GM20000 (cell line): ENCODE measurements at places on chromosomes 1 and 21.

DNA sequence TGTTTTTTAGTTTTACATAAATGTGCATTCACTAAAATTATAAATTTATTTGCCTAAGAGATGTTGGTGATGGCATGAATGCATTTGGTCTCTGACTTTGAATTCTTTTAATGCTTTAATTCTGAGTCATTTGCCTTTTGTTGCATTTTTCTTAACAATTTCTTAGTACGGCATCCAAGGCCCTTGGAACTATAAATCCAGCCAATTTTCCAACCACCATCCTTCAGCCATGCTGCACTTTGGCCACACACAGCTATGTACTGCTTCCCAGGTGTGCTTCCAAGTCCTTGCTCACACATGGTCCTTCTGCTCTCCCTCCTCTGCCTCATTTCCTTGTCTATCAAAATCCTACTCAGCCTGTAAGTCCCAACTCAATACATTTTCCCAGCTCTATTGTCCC lies 161.0 kb downstream of the DHRS3 start:
- DNase-seq, result no peak

- DNase-seq, result no peak
Observed at GRCh38 chr1:162902416-162902815, 41.4 kb upstream of the CCDC190 start.

DNA sequence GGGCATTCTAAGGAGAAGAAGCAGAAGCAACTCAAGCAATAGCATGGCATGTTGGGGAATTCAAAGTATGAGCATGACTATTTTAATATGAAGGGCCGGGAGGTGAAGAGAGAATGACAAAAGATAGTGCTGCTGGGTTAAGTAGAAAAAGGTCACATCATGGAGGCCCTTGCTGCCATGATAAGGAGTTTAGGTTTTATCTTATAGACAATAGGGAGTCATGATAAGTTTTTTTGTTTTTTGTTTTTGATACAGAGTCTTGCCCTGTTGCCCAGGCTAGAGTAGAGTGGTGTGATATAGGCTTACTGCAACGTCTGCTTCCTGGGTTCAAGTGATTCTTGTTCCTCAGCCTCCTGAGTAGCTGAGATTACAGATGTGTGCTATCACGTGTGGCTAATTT lies 3.1 kb downstream of the BNIPL start:
- DNase-seq, result no peak

DNA sequence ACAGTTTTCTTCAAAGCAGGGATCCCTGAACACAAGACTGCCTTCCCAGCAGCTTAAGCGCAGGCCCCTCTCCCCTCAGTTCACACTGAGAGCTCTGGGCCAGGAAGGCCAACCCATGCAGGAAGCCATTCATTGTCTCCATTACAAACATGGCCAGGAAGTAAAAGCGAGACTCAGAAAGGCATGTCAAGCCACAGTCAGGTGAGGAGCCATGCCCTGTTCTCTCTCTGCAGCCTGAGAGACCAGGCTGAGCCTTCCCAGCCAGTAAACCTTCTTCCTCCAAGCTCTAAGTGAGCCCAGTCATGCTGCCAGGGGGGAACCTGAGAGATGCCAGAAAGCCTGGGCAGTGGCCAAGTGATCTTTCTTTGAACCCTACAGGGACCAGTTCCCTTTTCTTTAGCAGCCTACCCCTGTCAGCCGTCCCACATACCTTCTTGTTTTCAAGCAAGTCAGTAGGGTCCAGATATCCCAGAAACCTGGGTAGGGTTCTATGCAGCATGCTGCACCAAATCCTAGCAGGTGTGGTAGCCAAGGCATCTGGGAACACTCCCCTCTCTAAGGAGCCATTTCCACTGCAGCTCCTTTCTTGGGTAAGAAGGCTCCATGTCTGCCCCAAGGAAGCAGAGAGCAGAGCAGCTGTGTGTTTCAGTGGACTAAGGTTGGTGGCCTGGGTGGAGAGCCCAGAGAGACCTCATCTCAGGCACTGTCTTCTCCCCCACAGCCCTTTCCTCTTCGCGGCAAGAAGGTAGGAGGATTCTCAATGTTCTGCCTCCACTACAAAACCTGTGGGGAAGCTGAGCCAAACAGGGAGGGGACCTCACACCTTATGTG lies 977 bp downstream of the TRAF3IP3 start:
- DNase-seq, result peak; percentile 32

GRCh38 chr1:224329484-224329841 lies 509 bp downstream of the NVL start:
- DNase-seq, result no peak

GRCh38 chr21:29102791-29103257 lies 27.6 kb upstream of the MAP3K7CL start:
- no peak for DNase-seq

DNA sequence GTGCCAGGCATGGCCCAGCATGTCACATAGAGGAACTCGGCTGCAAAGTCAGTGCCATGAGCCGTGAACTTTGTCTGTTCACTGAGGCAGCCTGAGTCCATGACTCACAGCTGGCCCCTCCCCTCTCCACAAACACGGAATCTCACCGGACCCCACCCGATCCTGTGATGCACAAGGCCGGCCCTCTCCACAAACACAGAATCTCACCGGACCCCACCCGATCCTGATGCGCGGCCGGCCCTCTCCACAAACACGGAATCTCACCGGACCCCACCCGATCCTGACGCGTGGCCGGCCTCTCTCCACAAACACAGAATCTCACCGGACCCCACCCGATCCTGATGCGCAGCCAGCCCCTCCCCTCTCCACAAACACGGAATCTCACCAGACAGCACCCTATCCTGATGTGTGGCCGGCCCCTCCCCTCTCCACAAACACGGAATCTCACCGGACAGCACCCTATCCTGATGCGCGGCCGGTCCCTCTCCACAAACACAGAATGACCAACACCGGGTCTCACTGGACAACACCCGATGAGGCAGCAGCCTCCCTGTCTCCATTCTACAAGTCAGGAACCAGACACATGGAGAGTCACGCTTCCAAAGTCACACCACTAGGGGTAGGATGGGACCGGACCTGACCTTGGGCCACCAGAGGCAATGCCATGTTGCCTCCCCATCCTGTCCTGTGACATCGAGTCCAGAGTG lies 39.6 kb upstream of the GPR153 start:
- DNase-seq, result no peak

GRCh38 chr1:39738622-39739366 lies at the start of gene PPIE:
TSS of gene PPIE (plus strand) at chr1:39738882. CDS start at chr1:39738901, 19 bp downstream.
- DNase-seq, result peak; percentile 90

DNA sequence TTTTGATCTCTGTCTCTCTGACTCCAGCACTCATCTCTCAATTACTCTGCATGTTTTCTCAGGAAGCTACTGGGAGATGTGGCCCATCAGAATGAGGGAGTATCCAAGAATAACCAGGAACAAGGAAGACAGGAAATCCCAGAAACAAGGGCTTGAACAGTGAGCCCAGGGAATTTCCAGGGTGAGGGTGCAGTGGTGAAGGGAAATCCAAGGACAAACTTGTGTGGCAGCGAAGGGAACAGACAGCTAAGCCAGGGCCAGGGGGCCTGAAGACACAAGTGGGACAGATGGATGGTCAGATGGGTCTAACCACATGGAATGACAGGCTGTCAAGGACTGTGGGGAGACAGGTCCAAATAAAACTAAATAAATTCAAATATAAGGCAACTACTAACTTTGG lies 121.8 kb upstream of the ERRFI1 start:
- DNase-seq, result no peak

- no peak for DNase-seq
Observed at GRCh38 chr1:157371826-157372225, 180.5 kb downstream of the FCRL5 start.

DNA sequence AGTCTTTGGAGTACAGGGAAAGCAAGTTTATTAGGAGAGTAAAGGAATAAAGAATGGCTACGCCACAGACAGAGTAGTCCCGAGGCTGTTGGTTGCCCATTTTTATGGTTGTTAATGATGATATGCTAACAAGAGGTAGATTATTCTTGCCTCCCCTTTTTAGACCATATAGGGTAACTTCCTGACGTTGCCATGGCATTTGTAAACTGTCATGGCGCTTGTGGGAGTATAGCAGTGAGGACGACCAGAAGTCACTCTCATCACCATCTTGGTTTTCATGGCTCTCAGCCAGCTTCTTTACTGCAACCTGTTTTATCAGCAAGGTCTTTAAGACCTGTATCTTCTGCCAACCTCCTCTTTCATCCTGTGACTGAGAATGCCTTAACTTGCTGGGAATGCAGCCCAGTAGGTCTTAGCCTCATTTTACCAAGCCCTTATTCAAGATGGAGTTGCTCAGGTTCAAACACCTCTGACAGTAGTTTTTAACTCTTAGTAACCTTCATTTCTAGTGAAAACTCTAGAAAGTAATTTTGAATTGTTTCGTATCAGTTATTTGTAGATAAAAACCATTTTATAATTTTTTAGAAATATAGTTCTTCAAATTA lies 26.2 kb downstream of the TCP10L start:
- DNase-seq, result no peak

DNA sequence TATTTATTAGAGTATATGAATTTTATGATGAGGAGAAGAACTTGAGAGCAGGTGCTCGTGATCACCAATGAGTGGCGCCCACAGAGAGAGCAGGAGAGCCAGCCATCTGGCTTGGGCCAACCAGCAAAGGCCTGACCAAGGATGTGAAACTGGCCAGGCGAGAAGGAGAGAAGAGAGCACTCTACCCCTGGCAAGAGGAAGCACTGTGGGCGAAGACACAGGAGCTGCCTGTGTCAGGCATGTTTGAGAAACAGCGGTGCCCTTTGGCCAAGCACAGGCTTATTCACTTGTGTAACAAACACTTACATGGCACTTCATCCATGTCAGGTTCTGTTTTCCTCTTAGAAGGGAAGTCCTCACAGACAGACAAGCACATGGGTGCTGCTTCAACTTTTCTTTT lies 4.2 kb upstream of the SIPA1L2 start:
- no peak for DNase-seq

- no peak for DNase-seq
Observed at GRCh38 chr1:85058786-85059185, 10.5 kb upstream of the MCOLN3 start.
